ENCODE measurements at places on chromosomes 16 and 17.

- no peak for DNase-seq
Observed at GRCh38 chr16:85479972-85480726, 133.0 kb upstream of the GSE1 start.

DNA sequence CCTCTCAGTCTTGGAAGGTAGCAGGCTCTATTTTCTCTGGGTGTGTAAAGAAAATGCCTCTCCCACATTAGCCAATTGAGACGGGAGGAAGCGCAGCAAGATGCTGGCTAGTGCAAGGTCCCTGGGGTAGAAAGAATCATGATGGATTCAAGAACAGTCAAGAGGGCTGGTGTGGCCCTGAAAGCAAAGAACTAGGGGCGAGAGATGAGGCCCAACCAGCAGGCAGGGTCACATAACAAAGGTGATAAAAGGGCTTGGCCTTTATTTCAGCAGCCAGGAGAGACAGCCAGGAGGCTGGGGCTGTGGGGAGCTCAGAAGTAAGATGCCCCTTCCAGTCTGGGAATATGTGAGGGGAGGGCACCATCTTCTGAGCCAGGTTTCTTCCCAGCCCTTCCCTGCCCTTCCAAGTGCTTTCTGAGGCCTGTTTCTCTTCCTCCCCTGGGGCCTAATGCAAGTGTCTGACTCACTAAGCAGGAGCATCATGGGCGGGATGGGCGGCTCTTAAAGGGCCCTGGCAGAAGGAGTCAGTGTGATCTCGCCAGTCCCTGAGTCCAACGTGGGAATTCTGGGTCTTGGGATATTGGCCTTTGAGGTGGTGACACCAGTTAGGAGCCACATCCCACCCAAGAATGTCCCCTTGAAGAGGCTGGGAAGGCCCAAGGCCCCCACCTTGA, 3.9 kb upstream of the NLRC5 start:
- DNase-seq: no peak

GRCh38 chr16:72876981-72877373, 171.0 kb downstream of the ZFHX3 start:
- DNase-seq: no peak

- peak; percentile 95 for DNase-seq
Observed at GRCh38 chr17:82781894-82782274, 30.0 kb downstream of the TBCD start.

Data from osteocyte (in vitro differentiated cells).